Stimulated activated CD4-positive, alpha-beta T cell treated with anti-CD3 and anti-CD28 coated beads, Interleukin-4, amount 100 ng/mL, for 24 hours (primary cell): ENCODE measurements at places on chromosomes 3 and 15.

DNA sequence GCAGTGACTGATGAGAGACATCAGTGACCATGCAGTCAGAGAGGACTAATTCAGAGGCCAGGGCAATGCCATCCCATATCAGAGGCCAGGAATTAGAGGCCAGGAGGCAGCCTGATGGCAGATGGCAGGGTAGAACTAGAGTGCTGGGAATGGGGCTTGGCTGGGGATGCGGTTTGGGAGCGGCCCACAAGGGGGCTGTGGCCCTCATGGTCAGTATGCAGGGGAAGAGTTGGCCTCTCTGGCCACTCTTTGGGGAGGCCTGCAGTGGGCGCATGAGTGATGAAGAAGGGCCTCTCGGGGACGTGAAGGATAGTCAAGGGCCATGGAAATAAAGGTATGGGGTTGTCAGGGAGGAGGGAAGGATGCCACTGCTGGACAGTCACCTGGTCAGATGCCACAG is 101.7 kb downstream of the EEFSEC start:
- DNase-seq, result no peak

DNA sequence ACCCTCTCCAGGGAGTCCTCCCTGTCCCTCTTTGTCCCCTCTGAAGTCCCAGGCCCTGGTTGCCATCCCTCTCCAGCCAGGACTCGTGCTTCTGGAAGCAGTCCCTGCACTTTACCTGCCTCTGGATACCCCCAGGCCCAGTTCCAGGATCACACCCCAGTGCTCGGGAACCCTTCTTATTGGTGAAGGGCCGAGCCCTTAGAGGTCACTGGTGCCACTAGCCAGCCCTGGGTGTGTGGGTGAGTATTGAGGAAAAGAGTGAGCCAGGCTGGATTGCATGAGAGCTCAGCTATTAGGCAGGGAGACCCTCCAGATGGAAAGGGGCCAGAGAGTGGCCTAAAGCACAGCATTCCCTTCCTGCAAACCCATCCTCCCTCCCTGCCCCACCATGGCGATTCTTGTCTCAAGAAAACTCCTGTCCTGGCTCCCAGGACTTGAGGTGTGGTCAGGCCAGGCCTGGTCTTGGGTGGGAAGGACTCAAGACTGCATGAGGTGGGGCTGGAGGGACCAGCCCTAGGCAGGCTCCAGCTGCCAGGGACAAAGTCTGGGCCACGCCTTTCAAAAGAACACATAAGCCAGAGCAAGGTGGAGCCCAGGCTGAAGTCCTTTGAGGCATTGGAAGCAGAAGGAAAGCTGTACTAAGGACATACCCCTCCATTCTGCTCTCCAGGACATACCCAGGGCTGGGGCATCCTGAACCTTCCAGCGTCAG is 4.8 kb upstream of the PHGR1 start:
- no peak for DNase-seq

DNA sequence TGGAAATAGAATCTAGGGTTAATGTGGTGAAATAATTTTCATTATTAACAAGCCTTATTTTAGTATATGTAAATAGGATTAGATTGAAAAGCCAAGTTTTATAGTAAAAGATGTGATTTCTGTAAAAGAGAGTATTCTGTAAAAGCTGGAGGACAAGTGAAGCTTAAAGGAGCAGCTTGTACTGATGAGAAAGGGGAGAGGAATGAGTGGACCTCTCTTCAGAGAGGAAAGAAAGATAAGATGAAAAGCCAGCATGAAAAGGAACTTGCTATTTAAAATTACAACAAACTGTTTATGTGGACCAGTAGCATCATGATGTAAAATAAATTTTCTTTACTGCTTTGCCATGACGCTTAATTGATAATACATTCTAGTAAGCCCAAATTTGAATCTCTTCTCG is 18.5 kb downstream of the ALCAM start:
- DNase-seq, result no peak

GRCh38 chr3:106323586-106323985 is 454.8 kb upstream of the CBLB start:
- DNase-seq, result no peak

- no peak for DNase-seq
These were observed 157.5 kb downstream of the MEGF11 start for GRCh38 chr15:66095871-66096687.

DNA sequence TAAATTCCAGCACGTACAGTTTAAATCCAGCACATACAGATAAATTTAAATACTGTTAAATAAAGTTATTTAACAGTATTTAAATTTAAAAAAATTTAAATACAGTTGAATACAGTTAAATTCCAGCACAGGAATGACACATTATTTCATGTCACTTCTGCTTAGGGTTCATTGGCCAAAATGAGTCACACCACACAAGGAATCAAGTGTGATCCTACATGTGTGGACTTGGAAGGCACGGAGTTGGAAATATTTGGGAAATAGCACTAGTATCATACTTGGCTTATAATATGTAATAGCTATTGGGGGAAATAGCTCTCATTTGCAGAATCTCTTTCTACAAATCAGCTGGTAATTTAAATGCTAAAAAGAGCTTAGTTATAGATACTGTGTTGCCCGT is 10.6 kb downstream of the RAB7A start:
- DNase-seq, result no peak

DNA sequence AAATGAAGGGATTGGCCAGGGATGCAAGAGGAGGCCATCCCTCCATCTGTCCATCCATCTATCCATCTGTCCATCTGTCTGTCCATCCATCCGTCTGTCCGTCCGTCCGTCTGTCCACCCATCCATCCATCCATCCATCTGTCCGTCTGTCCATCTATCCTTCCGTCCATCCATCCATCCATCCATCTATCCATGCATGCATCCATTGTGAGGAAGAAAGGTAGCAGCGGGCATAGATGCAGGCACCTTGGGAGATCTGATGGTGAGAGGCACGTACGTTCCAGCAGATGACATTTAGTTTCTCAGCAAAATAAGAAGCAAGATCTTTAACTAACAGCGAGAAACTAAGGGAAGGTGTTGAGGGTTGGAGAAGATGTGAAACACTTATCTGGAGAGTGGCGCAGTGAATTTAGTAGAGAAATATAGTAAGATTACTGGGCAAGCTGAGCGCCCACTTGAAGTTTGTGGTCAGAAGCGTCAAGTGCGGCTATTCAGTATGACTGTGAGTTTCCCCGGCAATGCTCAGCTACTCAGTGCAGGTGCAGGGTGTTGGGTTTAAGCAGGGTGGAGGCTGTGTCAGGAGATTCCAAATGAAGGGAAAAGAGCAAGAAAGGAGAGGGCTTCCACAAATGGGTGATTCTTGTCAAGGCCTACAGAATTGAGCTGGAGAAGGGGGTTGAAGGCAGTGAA is 22.4 kb upstream of the SRP14 start:
- DNase-seq, result no peak

GRCh38 chr3:63076357-63076756 is 201.1 kb upstream of the CADPS start:
- no peak for DNase-seq

- no peak for DNase-seq
These were observed 730 bp downstream of the DGKG start for GRCh38 chr3:186361246-186361761.

DNA sequence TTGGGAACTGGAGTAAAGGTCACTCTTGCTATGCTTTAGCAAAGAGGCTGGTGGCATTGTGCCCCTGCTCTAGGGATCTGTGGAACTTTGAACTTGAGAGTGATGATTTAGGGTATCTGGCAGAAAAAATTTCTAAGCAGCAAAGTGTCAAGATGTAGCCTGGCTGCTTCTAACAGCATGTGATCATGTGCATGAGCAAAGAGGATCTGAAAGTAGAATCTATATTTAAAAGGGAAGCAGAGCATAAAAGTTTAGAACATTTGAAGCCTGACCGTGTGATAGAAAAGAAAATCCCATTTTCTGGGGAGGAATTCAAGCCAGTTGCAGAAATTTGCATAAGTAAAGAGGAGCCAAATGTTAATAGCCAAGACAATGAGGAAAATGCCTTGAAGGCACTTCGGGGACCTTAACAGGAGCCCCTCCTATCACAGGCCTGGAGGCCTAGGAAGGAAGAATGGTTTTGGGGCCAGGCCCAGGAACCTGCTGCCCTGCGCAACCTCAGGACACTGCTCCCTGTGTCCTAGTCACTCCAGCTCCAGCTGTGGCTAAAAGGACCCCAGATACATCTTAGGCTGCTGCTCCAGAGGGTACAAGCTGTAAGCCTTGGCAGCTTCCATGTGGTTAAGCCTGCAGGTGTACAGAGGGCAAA is 212.2 kb upstream of the LINGO1 start:
- DNase-seq, result no peak

- DNase-seq, result no peak
These were observed 17.6 kb downstream of the GALK2 start for GRCh38 chr15:49187549-49188245.

GRCh38 chr3:159322322-159322939 is 520.6 kb downstream of the MFSD1 start:
- DNase-seq, result no peak

GRCh38 chr15:39914977-39915376 is 5.1 kb downstream of the GPR176 start:
- DNase-seq, result no peak

- no peak for DNase-seq
These were observed 748.3 kb upstream of the NECTIN3 start for GRCh38 chr3:110323349-110323748.

DNA sequence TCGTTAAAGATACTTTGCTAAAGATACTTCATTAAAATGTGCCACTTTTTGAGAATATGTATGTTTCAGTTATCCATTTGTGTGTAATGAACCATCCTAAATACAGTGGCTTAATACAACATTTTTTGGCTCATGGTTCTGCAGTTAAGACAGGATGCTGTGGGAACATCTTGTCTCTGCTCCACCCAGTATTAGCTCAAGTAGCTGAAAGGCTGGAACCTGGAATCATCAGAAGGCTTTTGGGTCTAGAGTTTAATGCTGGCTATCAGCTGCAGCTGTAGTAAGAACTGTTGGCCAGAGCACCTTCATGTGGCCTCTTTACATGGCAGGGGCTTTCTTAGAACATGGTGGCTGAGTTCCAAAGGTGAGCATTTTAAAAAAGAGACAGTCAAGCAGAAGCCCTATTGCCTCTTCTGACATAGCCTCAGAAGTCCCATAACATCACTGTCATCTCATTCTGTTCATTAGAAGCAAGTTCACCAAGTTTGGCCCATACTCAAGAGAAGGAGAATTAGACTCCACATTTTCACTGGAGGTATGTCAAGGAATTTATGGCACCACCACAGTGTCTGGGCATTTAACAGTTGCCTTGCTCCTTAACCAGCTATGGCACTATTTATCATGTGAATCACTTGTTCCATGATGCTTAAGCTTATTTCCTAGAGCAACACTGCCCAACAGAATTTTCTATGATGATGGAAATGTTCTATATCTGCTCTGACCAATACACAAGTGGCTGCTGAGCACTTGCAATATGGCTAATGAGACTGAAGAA is 70.4 kb upstream of the PDZRN3 start:
- no peak for DNase-seq

DNA sequence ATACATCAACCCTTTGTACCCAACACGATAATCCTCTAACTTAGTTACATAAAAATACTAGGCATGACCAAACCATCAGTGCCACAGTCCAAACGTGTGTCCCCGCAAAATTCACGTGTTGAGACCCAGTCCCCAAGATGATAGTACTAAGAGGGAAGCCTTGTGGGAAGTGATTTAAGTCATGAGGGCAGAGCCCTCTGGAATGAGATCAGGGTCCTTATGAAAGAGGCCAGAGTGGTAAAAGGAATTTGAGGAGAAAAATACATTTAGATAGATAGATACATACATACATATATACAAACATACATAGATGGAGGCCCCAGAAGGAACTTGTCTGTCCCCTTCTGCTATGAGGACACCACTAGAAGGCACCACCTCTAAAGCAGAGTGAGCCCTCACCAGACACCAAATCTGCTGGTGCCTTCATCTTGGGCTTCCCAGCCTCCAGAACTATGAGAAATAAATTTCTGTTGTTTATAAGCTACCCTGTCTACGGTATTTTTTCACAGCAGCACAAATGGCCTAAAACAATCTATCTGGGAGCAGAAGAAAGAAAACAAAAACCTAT is 8.0 kb downstream of the TBC1D2B start:
- no peak for DNase-seq

DNA sequence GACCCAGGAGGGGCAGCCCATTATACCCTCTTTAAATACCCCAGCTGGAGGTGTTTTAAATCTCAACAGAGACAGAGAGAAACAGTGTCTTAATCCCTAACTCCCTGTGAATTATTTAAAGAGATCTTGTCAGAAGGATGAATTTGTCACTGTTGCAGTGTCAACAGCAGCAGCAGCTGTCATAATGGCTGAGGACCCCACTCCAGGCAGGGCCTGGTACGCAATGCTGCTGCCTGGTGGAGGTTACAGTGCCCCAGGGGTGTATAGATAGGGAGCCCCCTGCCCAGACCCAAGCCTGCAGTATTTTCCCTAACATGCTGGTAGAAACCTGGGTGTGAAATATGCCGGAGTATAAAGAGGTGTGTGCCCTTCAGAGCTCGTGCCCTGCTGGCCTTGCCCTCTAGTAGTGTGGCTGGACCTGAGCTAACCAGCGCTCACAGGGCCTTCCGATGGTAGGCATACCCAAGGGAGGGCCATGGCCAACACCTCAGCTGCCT is 143.0 kb downstream of the EPHB1 start:
- DNase-seq, result no peak

- DNase-seq, result no peak
These were observed 28.6 kb upstream of the PDZRN3 start for GRCh38 chr3:73653351-73653750.

- no peak for DNase-seq
These were observed 263.1 kb downstream of the CGGBP1 start for GRCh38 chr3:87795701-87796100.

- no peak for DNase-seq
These were observed 128.2 kb upstream of the SLC7A14 start for GRCh38 chr3:170714122-170714521.

GRCh38 chr3:147407114-147407497 is 763 bp upstream of the ZIC4 start:
- no peak for DNase-seq

GRCh38 chr3:191333298-191333880 is 3.1 kb upstream of the UTS2B start:
- no peak for DNase-seq

- DNase-seq, result no peak
These were observed 11.3 kb downstream of the CPN2 start for GRCh38 chr3:194339840-194340239.

- DNase-seq, result no peak
These were observed at the start of gene SLC51B for GRCh38 chr15:65044724-65045481. Gene SLC51B (plus strand): TSS chr15:65045387. CDS start chr15:65050005, 4,618 bp downstream.
